ENCODE measurements at places on chromosomes 3 and 15.

DNA sequence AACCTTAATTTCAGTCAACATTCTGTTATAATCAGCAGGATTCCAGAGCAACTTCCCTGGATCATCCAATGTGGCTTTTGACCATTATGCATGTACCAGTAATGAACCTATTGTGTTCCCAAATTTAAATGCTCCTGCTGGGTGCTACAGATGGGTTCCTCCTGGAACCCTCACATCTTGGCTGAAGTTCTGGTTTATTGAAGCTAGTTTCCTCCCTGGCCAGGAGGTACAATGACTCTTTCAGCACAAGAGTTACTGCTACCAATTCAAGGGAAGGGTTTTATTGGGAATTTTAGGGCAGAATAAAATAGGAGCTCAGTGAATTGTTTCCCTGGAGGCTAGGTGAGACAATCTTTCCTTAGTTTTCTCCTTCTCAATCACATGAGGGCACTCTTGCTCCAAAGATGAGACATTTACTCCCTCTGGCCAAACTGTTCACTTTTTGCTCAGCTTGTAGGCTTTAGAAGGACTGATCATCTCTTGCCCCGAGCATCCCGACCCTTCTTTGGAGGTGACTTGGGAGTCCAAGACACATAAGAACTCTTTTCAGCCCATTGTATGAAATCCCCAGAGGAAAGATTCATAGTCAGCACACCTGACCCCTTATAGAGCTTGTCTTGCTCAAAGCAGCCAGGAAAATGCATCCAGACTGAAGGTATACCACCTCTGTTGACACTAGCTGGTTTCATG is 8.8 kb upstream of the NPHP3 start:
- DNase-seq, result no peak

GRCh38 chr3:85846940-85847339 is 888.2 kb downstream of the CADM2 start:
- no peak for DNase-seq

DNA sequence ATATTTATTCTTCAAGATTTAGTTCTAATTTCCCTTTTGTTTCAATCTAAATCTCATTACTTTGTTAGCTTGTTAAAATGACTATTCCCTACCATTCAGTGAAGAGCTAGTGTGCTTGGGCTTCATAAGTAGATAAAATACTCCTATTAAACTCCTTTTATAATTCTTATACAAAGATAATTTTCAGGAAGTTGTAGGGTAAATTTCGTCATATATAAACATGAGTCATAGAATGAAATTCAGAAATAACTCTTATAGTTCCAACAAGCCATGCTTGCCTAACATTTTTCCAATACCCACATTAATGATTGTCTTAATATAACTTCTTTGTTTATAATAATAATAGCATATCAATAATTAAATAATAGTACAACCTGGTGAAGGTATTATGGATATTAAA is 407.3 kb downstream of the NAALADL2 start:
- no peak for DNase-seq

GRCh38 chr15:69855258-69856000 is 242.3 kb downstream of the TLE3 start:
- DNase-seq, result no peak

DNA sequence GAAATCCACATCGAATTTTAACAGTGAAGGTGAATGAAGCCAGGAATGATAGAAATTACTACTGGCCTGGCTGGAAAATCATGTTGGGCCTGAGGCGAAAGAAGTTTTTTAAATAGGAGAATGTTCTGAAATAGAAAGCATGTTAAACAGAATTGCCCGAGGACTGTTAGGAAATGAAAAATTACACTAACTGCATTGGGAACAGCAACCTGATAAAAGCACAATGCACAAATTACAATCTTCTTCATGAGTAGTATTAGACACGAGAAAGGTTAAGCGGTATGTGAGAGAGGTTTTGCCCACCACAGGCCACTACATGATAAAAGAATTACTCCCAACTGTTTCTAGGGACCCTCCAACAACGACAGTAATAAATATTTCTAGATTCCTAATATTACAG is 18.9 kb downstream of the GBE1 start:
- DNase-seq, result no peak

- DNase-seq, result no peak
Observed at GRCh38 chr3:57350271-57350670, 57.8 kb upstream of the ASB14 start.

GRCh38 chr3:196619223-196619622 is 20.3 kb upstream of the NRROS start:
- no peak for DNase-seq

DNA sequence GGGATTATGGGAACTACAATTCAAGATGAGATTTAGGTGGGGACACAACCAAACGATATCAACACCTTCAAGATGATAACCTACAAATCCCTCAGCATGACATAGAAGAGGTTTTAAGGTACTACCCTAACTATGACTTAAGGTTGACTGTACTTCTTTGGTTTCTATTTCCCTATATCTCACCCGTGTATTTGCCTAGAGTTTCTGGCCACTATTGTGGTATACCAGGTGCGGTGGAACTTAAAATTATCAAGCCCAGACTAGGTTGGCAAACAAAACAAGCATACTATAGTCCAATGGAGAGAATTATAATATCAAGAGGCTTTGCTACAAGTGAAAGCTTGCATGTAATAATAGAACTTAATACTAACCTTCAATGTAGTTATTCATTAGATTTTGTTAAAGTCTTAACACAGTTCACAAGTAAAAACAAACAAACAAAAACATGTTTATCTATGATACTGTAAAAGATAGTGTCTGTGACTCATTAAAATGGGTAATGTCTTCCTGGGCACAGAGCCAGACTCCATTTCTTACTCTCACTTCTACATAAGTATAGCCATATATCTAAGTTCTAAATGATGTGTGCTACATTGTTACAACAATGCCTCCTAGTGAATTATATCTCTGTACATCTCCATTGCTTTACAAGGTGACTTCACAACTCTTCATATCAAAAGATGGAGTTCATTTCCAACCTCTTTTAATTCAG is 479.1 kb downstream of the ZBBX start:
- no peak for DNase-seq

DNA sequence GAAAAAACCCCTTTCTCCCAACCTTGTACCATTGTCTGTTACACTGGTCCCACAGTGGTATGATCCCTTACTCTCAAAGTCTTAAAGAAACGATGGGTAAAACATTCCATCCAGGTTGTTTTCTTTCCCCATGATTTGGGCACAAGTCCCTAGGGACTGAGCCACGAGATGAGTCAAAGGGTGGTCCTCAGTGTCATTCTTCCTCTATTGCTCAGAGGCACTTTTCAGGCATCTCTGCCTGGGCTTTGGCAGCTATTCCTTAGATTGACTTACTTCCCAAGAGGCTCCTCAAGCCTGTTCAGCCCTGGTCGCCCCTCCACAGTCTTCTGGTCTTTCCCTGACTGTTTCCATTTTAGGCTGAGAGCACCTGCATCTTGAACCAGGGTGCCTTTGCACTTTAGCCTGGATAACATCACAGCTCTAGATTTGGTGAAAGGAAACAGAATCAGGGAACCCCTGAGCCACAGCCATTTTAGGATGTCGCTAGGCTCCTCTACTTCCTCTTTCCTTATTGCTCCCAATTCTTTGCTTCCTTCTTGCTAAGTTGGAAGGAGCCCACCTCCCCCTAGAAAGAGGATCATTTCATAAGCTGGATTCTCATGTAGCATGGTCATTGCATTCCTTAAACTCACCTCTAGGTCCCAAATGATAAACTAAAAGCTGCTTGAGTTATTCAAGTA is 131.0 kb upstream of the TPRG1 start:
- DNase-seq, result no peak

- no peak for DNase-seq
Observed at GRCh38 chr3:43699864-43700263, 9.1 kb downstream of the ABHD5 start.

GRCh38 chr15:33034588-33034987 is 159.9 kb downstream of the FMN1 start:
- no peak for DNase-seq

DNA sequence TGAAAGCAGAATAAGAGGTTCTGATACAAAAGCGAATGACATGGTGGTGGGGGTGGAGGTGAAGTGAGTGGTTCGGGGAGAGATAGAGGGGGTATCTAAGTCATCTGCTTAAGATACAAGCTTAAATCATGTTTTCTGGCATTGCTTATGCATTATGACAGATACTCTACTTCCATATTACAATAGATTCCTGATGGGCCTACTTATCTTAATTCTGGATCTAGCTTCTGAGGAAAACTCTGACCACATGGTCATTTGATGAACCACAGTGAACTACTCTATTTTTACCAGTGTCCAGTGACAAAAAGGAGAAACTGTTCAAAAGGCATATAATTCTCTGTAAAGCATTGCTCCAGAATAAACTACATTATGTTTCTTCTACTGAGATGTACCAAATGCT is 673.7 kb upstream of the CCDC54 start:
- no peak for DNase-seq

GRCh38 chr15:64121614-64122013 is 25.8 kb downstream of the SNX1 start:
- no peak for DNase-seq

DNA sequence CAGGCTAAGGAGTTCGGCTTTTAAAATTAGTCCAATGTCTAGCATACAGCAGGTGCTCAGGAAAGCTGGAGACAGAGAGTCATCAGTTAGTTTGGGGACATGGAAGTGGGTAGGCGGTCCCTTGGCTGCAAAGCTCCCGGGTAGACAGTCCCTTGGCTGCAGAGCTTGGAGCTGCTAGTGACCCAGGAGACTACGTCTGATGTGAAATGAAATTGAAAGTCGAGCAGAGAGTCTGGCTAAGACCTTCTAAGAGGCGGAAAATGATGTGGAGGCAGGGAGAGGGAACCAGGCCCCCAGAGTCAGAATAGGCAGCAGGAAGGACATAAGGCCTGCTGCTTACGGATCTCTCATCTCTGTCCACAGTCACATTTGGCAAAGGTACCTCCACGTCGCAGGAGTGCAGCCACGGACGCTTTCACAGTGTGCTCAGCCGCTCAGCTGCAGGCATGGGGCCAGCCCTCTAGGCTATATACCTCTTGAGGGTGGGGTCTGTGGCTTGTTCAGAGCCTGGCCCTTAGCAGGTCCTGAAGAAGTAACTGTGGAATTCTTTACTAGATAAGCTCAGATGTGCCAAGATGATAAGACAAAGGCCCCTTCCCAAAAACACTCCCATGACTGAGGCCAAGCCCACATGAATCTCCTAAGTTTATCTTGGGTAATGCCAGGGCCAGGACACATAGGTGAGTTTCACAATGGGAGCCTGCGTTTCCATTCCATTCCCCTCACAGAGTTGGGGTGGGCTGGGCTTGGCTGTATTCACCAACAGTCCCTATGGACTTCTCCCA is 131.7 kb downstream of the XXYLT1 start:
- DNase-seq, result no peak

GRCh38 chr15:61051569-61052031 is 177.5 kb downstream of the RORA start:
- DNase-seq, result no peak

DNA sequence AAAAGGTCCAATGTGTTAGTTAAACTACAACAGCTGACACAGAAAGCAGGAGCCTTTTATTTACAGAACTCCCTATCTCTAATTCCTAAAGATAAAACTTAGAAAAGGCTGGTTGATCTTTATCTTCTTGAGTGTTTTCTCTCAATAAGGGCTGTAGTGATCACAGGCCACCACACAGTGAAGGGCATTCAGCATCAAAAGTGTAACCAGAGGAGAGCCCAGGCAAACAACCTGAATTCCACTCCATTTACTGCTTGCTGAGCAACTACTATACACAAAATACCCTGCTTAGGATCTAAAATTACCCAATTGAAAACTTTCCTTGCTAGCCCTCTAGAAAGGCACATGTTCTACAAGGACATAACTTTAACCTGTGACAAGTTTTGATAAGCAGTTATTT is 122.7 kb downstream of the MEIS2 start:
- DNase-seq, result no peak

GRCh38 chr3:144265542-144266100 is 294.0 kb downstream of the DIPK2A start:
- DNase-seq, result no peak

- DNase-seq, result no peak
Observed at GRCh38 chr3:35263477-35263876, 375.8 kb upstream of the ARPP21 start.

DNA sequence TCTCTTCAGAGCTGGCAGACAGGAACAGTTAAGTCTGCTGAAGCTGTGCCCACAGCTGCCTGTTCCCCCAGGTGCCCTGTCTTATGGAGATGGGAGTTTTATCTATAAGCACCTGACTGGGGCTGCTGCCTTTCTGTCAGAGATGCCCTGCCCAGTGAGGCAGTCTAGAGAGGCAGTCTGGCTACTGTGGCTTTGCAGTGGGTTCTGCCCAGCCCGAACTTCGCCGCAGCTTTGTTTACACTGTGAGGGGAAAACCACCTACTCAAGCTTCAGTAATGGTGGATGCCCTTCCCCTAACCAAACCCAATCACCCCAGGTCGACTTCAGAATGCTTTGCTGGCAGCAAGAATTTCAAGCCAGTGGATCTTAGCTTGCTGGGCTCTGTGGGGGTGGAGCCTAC is 91.2 kb downstream of the SLC25A26 start:
- DNase-seq, result no peak

- no peak for DNase-seq
Observed at GRCh38 chr15:70505411-70505919, 257.9 kb downstream of the UACA start.

GRCh38 chr15:62141200-62141599 is 23.9 kb downstream of the C2CD4B start:
- no peak for DNase-seq

- no peak for DNase-seq
Observed at GRCh38 chr3:68206524-68207117, 552.2 kb upstream of the SUCLG2 start.

DNA sequence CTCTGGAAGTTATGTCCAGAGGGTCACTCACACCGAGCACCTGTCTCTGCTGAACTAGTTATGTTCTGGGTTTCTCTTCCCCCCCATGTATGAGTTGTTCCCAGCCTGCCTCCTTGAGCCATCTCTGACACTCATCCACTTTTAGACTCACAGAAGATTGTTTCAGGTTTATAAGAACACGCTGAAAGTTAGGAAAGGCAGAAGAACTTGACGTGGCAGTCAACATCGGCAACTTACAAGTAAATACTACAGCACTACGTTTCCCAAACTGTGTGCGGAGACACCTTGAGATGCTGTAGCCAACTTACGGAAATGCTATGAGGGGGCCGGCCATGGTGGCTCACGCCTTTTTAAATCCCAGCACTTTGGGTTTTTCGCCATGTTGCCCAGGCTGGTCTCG is 318.0 kb downstream of the ZNF621 start:
- DNase-seq, result no peak

GRCh38 chr3:189282741-189283140 is 111.0 kb downstream of the TPRG1 start:
- DNase-seq, result no peak

DNA sequence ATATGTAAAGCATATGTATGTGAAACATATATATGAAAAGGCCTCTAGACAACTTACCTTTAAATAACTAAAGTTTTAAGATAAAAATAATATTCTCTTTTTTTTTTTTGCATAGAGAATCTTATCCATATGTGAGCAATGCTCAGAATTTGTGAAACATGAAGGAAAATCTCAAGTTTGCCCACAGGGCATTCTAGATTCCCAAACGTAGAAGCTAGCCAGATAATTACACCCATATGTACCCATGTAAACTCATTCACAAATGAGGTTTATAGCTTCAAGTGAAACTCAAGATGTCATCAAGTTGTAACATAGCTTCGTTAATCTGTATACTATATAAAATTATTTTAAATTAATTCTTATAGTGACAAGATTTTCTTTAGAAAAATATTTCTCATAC is 537.3 kb upstream of the NR2F2 start:
- DNase-seq, result no peak

- DNase-seq, result no peak
Observed at GRCh38 chr3:13318626-13319470, 101.3 kb downstream of the NUP210 start.

Data from stimulated activated CD4-positive, alpha-beta T cell treated with anti-CD3 and anti-CD28 coated beads, Interleukin-1b, Interleukin-23, amount 100 ng/mL, for 4 hours (primary cell).